Breast epithelium (tissue), 4 donors: ENCODE measurements at places on chromosomes 3 and 15.

- DNase-seq, result no peak
- no peaks in the 10 kb centered on the region for H3K27me3 ChIP-seq
- H3K36me3 ChIP-seq, result no peaks in the 10 kb centered on the region
- no peak overlapping the region for H3K4me3 ChIP-seq
Observed at GRCh38 chr15:21267671-21268395, 172.5 kb downstream of the POTEB3 start.

- no peak for DNase-seq
- no peaks in the 10 kb centered on the region for H3K4me1 ChIP-seq
- H3K36me3 ChIP-seq, result no peaks in the 10 kb centered on the region
- H3K4me3 ChIP-seq, result no peak overlapping the region
Observed at GRCh38 chr15:26051761-26052675, 188.9 kb upstream of the ATP10A start.

DNA sequence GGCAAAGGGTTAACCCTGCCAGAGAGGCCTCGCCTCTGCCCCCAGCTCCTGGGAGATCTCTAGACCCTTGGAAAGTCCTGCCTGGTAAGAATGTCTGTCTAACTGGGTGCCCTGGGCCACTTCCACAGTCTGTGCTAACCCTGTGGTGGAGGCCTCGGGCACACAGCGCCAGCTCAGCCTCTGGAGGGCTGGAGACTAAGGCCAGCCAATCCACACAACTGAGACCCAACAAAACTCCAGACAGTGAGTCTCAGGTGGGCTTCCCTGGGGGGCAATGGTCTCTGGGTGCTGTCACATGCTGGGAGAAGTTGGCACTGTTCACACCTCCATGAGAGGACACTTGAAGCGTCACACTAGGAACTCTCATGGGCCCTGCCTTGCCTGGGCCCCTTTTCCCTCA, 19.5 kb downstream of the ZXDC start:
- no peak for DNase-seq
- H3K36me3 ChIP-seq, result peaks cover 9% of the 10 kb centered on the region
- no peaks in the 10 kb centered on the region for H3K27me3 ChIP-seq
- no peak overlapping the region for H3K4me3 ChIP-seq
- H3K4me1 ChIP-seq, result no peaks in the 10 kb centered on the region

DNA sequence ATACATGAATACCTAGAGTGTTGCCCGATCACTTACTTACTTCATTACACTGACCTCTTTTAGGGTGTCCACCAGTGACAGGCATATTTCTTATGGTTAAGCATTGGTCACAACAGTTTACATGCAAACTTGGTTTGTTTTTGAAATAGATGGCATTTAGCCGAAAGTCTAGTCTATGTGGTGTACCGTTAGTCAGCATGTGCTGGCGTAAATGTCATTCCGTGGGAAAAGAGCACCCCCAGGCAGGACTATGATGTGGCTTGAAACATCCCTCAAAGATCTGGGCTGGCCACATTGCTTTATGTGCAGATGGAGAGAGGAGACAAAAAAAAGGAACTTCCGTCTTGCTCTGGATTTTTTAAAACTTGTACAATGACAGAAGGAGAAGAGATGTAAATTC, 357.0 kb upstream of the ICE2 start:
- H3K27me3 ChIP-seq, result no peaks in the 10 kb centered on the region
- H3K4me1 ChIP-seq, result no peaks in the 10 kb centered on the region
- no peak overlapping the region for H3K4me3 ChIP-seq
- H3K36me3 ChIP-seq, result no peaks in the 10 kb centered on the region
- H3K27ac ChIP-seq, result no peak overlapping the region

DNA sequence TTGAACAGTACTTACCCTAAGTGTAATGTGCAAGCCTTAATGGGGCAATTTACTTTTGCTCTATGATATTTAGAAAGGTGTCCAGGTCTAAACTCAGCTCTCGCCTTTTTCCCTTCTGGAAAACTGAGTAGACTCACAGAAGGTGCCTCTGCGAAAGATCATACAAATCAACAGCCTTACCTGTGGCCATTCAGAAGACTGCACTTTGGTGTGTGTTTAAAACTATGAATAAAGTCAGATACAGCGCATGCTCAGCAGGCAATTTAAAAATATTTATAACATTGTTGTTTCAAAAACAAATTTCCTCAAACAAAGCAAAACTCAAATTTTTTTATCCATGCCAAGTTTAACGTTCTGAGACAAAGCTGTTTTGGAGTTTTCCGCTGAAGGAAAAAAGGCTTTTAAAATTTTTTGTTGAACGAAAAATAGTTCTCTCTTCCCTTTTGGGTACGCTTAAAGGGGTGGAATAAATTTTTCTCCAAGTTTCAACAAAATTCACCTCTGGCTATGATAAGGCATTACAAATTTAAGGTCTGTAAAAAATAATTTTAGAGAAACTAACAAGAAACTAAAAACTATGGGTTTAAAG, 156.3 kb downstream of the TIGIT start:
- H3K27me3 ChIP-seq, result no peaks in the 10 kb centered on the region
- H3K4me1 ChIP-seq, result peaks cover 8% of the 10 kb centered on the region
- peak overlapping the region; percentile 85 for H3K27ac ChIP-seq

- peaks cover 50% of the 10 kb centered on the region for H3K4me1 ChIP-seq
- H3K27ac ChIP-seq, result peak overlapping the region; percentile 93
- H3K4me3 ChIP-seq, result no peak overlapping the region
- no peaks in the 10 kb centered on the region for H3K27me3 ChIP-seq
- no peaks in the 10 kb centered on the region for H3K36me3 ChIP-seq
Observed at GRCh38 chr3:126996905-126997304, 14.0 kb downstream of the PLXNA1 start.

GRCh38 chr15:84765675-84766074, 17.3 kb downstream of the ZNF592 start:
- no peaks in the 10 kb centered on the region for H3K27me3 ChIP-seq
- H3K4me1 ChIP-seq, result no peaks in the 10 kb centered on the region
- no peak overlapping the region for H3K4me3 ChIP-seq
- DNase-seq, result no peak

DNA sequence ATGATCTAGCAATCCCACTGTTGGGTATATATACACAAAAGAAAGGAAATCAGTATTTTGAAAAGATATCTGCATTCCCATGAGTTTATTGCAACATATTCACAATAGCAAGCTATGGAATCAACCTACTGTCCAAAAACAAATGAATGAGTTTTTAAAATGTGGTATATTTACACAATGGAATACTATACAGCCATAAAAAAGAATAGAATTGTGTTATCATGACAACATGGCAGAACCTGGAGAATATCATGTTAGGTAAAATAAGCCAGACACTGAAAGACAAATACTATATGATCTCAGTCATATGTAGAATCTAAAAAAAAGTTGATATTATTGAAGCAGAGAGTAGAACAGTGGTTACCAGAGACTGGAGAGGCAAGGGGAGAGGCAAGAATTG, 732.6 kb downstream of the MCTP2 start:
- H3K36me3 ChIP-seq, result no peaks in the 10 kb centered on the region
- H3K27ac ChIP-seq, result no peak overlapping the region
- no peak for DNase-seq
- H3K4me3 ChIP-seq, result no peak overlapping the region
- no peaks in the 10 kb centered on the region for H3K27me3 ChIP-seq

- H3K4me1 ChIP-seq, result peaks cover 9% of the 10 kb centered on the region
- no peak overlapping the region for H3K4me3 ChIP-seq
- H3K27me3 ChIP-seq, result no peaks in the 10 kb centered on the region
- H3K27ac ChIP-seq, result peak overlapping the region; percentile 79
- no peaks in the 10 kb centered on the region for H3K36me3 ChIP-seq
- peak; percentile 78 for DNase-seq
Observed at GRCh38 chr3:177816667-177817208, 619.5 kb upstream of the TBL1XR1 start.

- H3K4me3 ChIP-seq, result no peak overlapping the region
- H3K27ac ChIP-seq, result no peak overlapping the region
- peak; percentile 48 for DNase-seq
- no peaks in the 10 kb centered on the region for H3K27me3 ChIP-seq
Observed at GRCh38 chr3:196661400-196661799, 21.9 kb downstream of the NRROS start.

DNA sequence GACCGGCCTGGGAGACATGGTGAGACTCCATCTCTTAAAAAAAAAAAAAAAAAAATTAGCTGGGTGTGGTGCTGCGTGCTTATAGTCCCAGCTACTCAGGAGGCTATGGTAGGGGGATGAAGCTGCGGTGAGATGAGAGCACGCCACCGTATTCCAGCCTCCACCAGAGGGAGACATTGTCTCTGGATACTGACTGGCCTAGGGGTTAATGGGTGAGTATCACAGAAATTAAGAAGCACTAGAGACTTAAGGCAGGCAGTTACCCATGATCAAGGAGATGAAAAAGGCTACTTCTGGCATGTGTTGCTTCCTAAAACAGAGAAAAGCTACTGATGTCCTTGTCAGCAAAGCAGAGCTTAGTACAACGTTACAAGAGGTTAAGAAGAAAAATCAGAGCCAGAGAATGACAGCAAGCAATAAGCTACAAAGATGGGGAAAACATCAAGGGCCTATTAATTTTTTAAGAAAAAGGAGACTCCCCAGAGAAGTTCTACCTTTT, 8.6 kb downstream of the TFRC start:
- H3K4me3 ChIP-seq, result no peak overlapping the region
- no peaks in the 10 kb centered on the region for H3K36me3 ChIP-seq
- no peaks in the 10 kb centered on the region for H3K27me3 ChIP-seq
- no peak overlapping the region for H3K27ac ChIP-seq
